CD8-positive, alpha-beta memory T cell (primary cell): ENCODE measurements at places on chromosomes 1 and 21. TPM values are rescaled to one million over a fixed set of nuclear protein-coding genes. Genes with fewer than 3 reads are reported as not detected.

Gene CSF3R
- total RNA-seq, result 0.11 TPM

DNA sequence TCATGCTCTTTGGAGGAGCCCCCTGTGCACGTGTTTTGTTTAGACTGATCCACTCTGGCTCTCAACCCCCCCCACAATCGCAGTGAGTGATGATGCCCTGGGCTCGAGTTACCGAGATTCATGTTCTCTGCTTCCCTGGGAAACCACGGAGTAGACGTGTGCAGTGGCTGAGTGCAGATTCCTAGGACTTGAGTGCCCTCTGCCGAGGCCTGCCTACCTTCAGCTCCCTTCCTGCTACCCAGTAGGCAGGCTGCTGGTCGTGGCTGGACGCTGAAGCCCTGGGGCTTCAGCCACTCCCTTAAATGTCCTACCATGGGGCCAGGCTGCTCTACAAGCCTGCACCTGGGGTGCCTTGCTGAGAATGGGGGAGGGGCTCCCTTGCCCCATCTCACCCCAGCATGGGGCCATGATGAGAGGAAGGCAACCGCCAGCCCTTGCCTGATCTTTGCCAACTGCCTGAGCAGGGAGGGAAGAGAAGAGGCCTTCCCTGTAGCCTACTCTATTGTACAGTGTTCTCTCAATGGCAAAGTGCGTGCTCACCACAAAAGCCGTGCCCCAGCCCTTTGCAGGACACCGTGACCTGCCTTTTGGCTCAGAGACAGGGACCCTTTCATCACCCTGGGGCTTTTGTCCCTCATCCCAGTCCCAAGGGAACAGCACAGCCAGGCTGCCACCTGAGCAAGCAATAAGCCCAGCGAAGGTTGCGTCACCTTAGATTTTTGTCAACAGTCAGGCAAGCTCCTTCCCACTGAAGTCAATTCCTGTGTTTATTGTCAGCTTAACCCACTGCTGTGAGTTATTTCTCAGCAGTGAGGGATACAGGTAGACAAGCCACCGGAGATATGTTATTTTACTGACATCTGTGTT lies 4.1 kb upstream of the GRIK3 start:
- DNase-seq, result no peak

Gene CFAP74
- not detected for total RNA-seq

Gene NMNAT2
- total RNA-seq, result not detected

Gene ZFP69
- 2.9 TPM for total RNA-seq

DNA sequence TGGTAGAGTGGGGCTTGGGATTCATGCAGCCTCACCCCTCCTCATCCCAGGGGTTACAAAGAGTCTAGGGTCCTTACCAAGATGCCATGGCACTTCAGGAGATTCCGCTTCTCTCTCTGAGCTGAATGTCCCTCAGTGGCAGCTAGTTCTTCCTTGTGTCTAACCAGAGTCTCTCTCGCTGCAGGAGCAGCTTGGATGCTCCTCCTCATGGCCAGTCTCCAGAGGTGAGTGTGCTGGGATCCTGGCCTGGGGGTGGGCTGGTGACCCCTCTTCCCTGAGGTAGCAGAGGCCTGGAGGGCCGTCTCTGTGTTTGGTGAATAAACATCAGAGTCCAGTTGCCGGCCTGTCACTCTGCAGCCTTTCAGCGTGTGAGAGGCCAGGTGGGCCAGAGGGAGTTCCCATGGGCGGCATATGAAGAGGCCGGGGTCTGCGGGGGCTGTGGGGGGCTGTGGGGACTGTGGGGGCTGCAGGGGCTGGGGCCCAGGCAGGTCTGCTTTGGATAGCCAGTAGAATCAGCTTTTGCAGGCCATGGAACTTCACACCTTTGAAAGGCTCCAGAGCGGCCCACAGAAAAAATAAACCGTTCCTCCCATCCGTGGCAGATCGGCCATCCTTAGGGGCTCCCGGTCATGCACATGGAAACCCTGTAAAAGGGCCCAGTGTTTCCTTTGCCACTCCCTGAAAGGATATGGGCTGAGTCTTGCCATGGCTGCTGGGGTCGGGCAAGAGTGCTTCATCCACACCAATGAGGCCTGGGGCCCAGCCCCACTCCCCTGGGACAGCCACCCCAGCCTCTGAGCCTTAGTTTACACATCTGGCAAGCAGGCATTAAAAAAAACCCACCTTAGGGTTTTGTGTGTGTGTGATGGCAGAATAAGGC lies 256.4 kb downstream of the FOXD2 start:
- no peak for DNase-seq

DNA sequence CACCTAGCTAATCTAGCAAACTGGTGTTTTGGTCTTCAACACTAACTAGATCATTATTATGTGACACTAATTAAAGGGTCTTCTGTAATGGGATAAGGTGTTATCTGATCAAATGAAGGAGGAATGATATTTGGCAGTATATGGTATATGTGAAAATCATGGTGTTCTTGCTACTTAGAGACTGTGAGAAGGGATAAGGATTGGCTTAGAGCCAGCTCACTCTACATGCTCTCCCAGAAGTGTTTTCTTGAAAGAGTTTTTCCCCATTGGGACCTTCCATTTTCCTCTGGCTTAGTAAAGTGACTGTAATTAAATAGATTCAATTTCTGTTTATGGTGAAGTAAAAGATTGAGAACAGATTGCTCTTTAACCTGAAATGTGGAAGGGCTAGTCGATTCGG lies 71.2 kb upstream of the RGL1 start:
- no peak for DNase-seq

DNA sequence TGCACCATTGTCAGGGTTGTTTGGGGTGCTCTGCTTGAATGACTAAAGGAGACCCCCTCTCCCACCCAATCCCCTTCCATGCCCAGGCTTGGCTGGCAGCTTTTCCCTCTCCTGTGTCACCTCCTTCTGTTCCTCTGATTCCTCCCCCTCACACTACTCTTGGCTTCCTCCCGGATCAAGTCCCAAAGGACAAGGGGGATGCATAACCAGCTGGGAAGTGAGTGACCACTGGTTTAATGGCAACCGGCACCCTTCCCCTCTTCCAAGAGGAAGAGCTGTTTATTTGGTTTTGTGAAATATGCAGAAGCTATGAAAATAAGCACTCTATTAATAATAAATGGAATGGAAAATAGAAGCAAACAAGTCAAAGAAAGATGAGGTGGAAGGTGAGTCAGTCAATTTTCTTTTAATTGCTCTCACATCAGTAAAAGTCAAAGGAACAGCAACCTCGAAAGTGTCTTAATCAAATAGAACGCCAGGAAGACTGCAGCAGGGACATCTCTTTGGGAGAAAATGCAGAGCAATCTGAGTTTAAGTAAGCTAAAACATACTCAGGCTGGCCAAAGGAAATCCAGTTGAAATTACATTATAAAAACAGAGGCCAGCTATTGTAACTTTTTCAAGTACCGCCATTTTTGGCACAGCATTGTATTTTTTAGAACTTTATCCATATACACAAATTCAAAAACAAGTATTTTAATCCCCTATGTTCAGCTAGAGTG lies 322.5 kb downstream of the SIPA1L2 start:
- no peak for DNase-seq

DNA sequence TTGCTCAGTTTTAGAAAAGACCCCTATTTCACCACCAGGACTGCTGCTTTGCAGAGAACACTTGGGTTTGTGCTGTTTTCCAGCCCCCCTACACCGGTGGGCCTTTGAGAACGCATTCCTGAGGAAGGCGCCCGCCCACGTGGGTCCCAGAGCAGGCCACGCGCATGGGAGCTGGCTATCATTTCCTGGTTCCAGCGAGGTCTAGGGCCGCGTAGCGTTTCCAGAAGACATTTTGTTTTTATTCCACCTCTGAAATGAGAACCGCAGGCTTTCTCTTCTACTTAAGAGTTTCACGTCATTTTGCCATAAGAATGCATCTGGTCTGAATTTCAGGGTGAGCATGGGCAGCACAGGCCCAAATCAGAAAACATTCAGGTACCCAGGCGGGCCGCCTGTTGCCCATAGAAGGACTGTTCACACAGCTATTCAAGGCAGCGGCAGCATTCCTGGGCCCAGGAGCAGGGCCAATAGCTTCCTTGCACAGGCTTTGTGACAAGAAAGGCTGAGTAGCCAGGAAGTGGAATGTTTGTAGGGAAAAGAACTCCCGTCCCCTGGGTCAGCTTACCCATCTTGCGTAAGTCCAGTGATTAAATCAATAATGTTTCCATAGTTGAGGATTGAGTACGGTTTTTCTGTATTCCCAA lies 1.4 kb upstream of the KLHL21 start:
- DNase-seq, result no peak

GRCh38 chr1:3321559-3322449 lies 132.7 kb upstream of the ARHGEF16 start:
- DNase-seq, result no peak
